ENCODE measurements at places on chromosomes 5 and 9.

DNA sequence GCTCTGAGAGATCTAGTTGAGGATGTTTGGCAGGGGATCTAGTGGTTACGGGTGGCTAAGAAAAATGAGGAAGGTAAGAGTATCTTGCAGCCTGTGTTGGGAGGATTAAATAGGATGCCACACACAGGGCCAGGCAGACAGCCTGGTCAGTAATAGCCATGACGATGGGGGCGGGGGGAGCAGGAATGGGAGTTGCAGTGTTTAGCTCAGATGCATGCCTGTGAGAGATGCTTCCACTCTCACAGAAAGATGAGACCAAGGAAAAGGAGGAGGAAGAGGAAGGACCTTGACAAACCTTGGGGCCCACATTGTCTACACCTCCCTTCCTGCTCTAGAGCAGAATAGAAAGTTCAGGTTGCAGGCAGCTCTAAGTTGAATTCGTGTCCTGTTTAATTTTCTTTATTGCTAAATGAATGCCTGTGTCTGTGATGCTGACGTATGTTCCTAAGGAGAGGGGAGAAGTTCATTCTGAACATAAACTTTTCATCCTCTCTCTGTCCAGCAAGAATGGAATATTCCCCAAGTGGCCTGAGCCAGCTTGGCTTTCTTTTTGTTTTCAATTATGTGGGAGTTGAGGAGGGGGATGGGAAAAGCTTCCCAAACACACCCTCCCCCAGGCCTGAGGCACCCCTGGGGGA is 28.7 kb downstream of the TGFBI start:
- no peak for DNase-seq

DNA sequence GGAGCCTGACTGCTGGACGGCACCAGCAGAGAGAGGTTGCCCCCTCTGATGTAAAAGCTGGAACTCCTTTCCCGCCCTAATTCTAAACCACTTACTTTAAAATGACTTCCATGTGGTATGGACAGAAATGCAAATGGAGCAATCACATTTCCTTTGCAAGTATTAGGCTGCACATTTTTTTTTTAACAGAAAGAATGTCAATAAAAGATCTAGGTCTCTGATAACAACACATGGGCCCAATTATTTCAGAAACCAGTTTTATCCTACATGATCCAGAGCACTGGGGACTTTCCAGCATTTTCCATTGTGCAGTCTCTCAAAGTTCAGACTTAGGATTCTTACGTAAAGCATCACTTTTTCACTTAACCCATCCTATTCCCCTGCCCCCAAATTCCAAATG is 203.7 kb downstream of the NXNL2 start:
- DNase-seq: no peak

DNA sequence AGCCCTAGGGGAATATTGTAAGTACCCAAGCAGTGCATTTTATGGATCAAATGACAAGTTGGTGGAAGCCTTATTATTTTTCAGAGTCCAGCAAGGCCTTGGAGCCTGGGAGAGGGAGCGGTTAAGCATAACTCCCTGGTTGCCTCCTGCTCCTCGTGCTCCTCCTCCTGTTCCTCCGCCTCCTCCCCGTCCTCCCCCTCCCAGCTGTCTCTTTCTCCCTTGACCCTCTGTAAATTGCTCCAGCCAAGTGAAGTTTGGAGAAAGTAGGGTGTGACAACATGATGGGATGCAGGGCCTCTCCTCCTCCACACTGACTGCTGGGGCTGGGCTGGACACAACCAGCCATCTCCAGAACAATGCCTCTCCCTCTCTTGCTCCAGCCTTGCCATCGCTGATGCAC is 586.9 kb downstream of the CCDC171 start:
- no peak for DNase-seq

- DNase-seq: no peak
Measured at GRCh38 chr9:33107762-33108161, 31.3 kb upstream of the SMU1 start.

- no peak for DNase-seq
Measured at GRCh38 chr5:56176155-56176798, 56.9 kb downstream of the ANKRD55 start.

- DNase-seq: no peak
Measured at GRCh38 chr9:103483471-103484096, 488.5 kb downstream of the CYLC2 start.

DNA sequence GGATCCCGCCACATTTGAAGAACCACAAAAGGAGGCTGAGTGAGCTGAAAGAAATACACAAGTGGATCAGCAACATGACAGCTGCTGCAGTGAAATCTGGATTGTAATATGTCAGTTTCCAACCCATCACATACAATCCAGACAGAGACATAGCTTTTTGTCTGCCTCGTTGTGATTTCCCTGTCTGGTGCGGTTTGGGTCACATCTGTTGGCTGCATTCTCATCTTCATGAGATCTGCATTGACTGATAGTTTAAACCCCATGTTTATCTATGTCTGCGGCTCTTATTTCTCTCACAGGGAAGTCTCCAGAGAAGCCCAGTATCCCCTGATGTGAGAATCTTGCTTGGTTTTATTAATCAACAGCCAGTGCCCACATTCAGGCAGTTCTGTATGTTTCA is 403.1 kb upstream of the ZNF608 start:
- no peak for DNase-seq

DNA sequence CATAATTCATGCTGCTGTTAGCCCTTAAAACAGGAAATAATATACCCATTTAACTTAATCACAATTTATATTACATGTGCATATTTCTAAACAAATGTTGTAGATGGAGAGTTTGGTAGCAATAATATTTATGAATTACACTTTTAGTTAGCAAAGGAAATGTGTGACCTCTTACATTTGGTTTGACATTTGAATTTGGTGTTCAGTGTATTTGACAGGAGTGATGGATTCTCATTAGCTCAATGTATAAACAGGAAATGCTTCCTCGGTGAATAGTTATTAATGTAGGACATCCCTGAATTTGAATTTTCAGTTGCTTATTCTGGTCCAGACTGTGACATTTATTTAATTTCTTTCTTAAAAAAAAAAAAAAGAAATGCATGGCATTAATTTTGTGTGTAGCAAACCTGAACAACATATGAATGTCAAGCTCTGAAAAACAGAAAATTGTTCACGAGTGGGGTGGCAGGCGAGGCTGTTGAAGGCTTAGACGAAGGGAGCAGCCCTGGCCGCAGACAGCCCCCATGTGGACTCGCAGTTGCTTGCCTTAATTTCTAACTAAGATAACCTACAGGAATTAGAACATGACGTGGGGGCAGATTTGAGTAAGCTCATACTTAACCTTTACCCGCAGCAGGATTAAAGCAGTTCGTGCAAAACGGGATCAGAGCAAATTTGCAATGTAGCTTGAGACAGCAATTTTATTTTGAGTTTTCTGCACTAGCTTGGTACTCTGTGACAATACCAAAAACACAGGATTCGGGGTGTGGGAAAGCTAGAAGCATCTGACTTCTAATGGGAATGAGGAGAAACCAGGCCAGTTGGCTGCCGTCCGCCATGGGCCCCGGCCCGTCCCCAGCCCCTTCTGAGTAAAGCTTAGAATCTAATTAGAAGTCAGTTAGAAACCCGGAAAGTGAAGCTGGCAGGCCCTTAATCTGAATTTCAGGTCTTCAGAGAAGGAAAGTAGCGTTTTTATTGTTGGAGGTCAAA is 134.3 kb downstream of the MACROH2A1 start:
- DNase-seq: no peak

DNA sequence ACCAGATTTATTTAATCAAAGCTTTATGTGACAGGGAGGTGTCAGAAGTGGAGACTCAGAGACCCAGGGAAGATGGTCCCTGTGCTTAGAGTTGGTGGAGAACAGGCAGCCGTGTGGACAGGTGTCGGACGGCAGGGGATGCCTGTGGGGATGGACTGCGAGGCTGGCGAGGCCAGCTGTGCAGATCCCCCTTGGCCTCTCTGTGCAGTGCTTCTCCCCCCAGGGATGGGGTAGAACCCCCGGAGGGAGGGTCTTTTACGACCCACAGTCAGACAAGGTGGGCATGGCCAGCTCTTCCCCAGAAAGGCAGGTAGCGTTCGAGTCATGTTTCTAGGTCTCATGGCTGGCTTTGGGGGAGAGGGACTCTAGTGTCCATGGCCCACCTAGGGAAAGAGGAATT is 4.7 kb upstream of the SLC2A6 start:
- no peak for DNase-seq

GRCh38 chr9:81071108-81071507 is 618.2 kb downstream of the TLE1 start:
- DNase-seq: no peak

- DNase-seq: no peak
Measured at GRCh38 chr9:36729906-36730305, 157.2 kb downstream of the MELK start.

- DNase-seq: no peak
Measured at GRCh38 chr5:34488984-34489383, 167.1 kb upstream of the RAI14 start.

- no peak for DNase-seq
Measured at GRCh38 chr9:115524453-115525059, 406.6 kb upstream of the TNC start.

- no peak for DNase-seq
Measured at GRCh38 chr9:11892401-11892800, 800.8 kb upstream of the TYRP1 start.

DNA sequence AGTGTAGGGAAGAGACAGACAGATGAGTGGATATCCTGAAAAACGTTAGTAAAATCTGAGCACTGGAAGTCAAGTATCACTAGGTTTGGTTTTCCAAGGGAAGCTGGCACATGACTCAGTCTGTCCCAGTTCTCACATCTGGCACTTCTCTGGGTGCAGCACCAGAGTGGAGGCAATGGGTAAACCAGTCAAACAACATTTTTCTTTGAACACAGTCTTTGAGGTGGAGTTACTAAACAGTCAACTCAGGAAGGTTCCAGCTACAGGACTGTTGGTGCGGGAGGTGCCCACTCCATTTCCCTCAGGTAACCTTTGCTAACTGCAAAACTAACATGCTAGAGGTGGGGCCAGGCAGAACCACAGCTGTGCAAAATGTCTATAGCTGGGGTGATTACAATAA is 301.4 kb upstream of the RFX3 start:
- DNase-seq: no peak

DNA sequence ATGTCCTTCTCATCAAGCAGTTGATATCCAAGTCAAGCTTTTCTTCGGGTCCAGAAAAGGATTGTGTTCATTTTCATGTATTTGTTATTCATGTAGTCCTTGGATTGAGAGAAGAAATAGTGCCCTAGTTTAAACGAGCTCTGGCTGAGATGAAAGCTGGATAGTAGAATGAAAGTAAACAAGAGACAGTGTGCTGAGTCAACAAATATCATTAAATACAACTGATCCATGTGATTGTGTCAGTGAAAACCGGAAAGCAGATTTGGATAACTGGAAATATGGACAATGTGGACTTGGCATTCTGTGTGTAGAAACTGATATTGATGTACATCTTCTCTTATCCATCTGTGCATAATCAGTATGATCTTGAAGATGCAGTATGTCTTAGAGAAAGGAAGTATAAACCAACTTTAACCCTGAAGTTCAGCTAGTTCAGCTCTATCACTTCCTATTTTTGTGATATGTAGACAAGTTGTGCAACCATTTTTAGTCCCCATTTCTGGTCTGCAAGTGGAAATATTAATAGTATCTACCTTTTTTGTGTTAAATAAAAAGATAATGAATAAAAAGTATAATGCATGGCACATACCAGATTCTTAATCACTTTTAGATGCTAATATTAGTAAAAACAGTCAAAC is 4.4 kb downstream of the MUSK start:
- DNase-seq: no peak

GRCh38 chr5:142357469-142358090 is 32.8 kb upstream of the SPRY4 start:
- no peak for DNase-seq

- no peak for DNase-seq
Measured at GRCh38 chr9:5478206-5478605, 27.9 kb downstream of the CD274 start.

DNA sequence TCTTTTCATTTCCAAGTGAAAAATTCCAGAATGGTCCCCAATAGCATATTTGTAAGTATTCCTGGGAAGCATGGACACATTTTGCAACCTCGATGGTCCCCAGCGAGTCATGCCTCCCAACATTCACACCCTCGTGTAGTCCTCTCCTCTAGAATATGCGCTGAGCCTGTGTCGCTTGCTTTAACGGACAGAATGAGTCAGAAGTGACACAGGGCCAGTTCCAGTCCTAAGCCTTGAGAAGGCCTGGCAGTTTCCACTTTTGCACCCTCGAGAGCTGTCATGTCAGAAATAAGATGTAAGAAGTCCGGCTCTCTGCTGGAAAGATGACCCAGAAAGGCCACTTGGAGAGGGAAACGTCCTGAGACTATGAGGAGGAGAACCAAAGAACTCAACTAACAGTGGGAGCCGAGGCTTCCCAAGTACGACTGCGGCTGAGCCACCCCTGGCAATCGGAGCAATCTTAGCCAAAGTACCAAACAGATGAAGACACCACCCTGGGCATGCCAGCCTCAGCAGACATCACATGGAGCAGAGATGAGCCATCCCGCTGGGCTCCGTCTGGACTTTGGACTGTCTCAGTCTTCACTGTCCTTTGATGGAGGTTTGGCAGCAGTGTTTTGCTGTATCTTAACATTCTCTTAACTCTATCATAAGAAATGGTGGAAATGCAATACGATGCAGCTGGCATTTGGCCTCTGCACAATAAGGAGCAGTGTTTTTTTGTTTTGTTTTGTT is 42.6 kb upstream of the GFPT2 start:
- no peak for DNase-seq

- DNase-seq: no peak
Measured at GRCh38 chr9:92276331-92277032, 17.0 kb downstream of the IARS1 start.

GRCh38 chr9:18428661-18429060 is 45.3 kb upstream of the ADAMTSL1 start:
- no peak for DNase-seq

GRCh38 chr9:109022873-109023272 is 9.6 kb upstream of the CTNNAL1 start:
- DNase-seq: no peak

DNA sequence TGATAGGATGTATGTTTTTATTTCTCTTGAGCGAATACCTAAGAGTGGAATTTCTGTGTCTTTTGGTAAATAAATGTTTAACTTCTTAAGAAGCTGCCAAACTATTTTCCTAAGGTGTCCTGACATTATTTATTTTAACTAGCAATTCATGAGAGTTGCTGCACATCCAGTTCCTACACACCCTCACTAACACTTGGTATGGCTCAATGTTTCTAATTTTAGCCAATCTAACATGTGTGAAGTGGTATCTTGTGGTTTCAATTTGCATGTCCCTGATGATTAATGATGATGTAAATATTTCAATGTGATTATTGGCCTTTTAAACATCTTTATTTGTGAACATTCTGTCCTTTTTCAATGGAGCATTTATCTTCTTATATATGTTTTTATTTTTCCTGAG is 2095.5 kb upstream of the C9orf72 start:
- no peak for DNase-seq

DNA sequence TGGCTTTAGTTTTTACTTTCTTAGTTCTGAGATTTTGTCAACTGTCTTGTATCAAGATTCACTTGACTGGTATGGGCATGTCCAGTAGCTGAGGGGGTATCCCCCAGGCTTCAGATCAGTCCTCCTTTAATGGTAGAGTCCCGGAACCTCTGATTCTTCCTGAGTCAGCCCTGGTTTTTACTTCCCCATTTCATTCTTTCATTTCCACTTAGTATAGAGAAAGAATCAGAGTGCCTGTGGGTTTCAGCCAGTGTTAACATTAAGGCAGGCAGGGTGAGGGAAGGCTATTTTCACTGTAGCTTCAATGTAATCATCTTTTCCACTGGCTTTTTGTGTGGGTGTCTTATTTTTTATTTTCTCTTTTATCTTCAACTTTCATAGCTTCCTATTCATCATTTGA is 8.3 kb upstream of the COMMD10 start:
- no peak for DNase-seq

GRCh38 chr9:6584881-6585597 is 60.5 kb downstream of the GLDC start:
- no peak for DNase-seq

Measured in NCI-H1417 treated with DMSO at 0.1 percent for 48 hours (cell line).